AML-193 (cell line): ENCODE measurements at places on chromosomes 16 and 17.

- no peak for DNase-seq
These were observed 38.7 kb downstream of the PHKB start for GRCh38 chr16:47499700-47500264.

DNA sequence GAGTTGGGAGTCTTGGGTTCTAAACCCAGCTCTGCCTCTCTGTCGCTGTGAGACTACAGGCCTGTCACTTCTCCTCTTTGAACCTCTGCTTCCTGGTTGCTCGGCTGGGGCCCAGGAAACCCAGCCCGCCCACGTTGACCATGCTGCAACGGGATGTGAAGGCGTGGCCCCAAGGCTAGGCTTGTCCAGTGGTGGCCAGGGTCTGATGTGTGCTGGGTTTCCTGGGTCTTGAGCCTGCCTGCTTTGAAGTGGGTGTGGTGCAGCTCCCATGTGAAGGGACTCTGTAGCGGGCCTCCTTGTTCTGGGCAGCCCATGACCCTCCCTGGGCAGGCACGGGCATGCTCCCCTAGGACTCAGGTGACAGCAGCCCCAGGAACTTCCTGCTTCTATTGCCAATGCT, 82.3 kb downstream of the SDR42E1 start:
- no peak for DNase-seq

- DNase-seq, result peak; percentile 23
These were observed 17.3 kb downstream of the SOCS3 start for GRCh38 chr17:78342449-78343186.

DNA sequence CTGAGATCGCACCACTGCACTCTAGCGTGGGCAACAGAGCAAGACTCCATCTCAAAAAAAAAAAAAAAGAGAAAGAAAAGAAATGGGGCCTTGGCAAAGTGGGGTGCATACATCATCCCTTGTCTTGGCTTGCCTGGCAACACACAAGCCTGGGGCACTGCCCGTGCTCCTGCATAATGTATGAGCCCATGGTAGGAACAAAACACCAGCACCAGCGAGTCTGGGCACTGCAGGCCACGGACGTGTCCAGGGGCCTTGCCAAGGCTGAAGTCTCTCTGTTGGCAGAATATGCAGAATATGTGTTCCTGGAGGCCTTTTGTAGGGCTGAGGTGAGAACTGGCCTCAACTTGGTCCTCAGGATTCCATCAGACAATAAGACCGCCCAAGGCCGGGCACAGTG, 15.7 kb upstream of the ALDOA start:
- DNase-seq, result no peak

- DNase-seq, result no peak
These were observed 368.6 kb downstream of the SHISA9 start for GRCh38 chr16:13269905-13270528.
